ENCODE measurements at places on chromosomes 2 and 18.

- DNase-seq: no peak
Observed at GRCh38 chr2:200966770-200967169, 3.3 kb upstream of the ORC2 start.

- DNase-seq: no peak
Observed at GRCh38 chr2:12396699-12397098, 320.0 kb upstream of the TRIB2 start.

DNA sequence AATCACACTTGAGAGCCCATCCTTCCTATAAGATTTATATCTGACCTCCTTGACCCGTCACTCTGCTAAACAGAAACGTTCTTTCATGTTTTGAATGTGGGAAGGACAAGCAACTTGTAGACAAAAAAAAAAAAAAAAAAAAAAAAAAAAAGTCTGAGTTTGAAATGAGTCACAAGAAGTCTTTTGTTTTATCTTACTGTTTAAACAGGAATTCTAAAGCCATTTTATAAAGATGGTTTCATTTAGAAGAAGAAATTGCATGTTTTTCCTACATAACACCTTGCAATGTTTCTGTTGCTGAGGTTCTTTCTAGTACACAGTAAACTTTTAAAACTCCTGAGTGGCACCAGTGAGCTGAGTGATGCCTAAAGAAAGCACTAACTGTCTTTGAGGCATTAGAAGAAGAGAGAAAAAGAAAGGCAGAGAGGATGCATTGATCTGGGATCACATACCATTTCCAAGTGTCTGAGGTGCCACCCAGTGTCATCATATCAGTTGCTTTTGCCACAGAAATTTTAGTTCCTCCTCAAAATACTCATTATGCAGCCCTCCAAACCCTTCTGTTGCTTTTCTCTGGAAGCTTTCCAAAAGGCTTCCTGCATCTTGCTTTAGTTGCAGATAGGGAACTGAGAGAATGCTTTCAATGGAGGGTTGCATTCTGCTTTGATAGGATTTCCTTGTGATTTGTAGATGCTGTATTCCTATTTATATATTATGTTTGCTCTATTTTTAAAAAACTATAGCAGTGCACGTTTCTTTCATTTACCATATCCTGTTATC is 69.1 kb downstream of the ACVR2A start:
- no peak for DNase-seq

DNA sequence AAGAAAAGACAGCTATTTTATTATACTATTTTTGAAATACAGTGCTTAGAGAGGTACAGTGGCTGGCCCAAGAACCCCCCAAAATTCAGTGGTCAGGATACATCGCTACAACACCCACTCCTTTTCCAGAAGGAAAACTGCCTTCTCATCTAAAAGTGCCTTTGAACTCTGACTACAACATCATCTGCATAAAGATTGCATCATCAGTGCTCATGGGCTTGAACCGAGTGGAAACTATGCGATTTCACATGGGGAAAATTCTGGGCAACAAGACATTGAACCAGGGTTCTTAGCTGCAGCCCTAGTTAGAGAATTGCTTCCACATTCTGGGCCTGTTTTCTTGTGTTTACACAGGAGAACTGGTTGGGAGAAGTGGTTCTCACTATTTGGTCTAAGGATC is 294.6 kb upstream of the SLC14A2 start:
- DNase-seq: no peak

DNA sequence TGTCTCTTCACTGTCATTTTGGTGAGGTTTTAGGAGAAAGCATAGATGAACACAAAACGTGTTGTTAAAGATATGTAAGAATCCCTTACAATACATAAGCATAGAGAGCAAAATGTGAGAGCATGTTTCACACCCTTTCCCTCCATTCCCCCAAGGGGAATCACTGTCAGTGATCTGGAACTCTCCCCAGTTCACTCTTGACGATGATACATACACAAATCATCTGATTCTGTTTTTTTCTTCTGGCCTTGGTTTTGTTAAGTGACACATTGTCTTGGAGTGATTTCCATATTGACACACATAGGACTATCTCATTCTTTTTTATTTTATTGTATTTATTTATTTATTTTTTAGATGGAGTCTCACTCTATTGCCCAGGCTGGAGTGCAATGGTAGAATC is 53.7 kb upstream of the TANC1 start:
- DNase-seq: no peak

All from activated CD8-positive, alpha-beta T cell treated with anti-CD3 and anti-CD28 coated beads for 36 hours (primary cell).